ENCODE measurements at places on chromosomes 4 and X. TPM values are rescaled to one million over a fixed set of nuclear protein-coding genes. Genes with fewer than 3 reads are reported as not detected.

DNA sequence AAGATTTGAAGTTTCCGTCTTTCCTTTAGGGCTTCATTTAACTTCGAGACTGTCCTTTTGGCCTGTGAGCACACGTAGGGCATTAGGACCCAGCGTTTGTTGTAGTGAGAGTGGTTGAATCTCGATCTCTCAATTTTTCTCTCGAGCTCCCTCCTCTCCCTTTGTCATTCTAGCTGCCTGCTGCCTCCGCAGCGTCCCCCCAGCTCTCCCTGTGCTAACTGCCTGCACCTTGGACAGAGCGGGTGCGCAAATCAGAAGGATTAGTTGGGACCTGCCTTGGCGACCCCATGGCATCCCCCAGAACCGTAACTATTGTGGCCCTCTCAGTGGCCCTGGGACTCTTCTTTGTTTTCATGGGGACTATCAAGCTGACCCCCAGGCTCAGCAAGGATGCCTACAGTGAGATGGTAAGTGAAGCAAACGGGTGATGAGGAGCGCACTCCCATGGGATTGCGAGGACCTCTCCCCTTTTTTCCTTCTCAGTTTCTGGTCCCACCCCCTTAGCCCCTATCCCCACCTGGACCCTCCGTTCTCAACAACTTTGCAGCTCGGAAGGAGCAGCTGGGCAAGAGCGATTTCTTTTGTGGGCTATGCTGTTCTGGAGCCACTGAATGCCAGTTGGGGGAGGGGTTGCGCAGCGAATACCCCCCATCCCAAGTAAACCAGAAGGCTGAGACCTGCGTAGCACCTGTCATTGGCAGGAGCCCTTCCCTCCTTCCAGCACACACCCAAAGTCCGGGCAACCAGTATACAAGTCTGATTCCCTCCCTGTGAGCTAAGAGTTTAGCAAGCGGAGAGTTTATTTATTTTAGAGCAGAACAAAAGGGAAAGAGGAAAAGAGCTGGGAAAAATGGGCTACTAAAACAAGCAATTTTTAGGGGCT is at the start of gene TMEM35A:
Gene TMEM35A, plus strand, starts transcription at position 164 of the 883 bp plus-strand sequence. Its CDS starts 124 bp downstream, at position 288.
- DNase-seq, result no peak

DNA sequence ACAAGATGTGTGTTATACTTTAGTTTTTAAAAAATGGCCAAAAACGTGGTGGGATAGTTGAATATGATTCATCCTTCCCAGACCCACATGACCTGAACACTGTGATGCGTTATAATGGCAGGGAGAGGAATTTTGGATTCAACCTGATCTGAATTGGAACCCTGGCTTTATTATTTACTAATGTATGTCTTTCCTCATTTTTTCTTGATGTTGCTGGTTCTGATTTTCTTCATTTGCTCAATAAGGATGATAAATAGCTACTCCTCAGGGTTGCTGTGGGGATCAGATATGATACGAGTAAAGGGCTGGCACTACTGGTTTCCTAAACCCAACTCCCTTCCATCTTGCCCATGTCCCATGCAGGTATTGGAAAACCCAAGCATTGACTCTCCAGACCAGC is 24.2 kb upstream of the ACSL1 start:
- no peak for DNase-seq

Gene RRH
- 0.42 TPM for total RNA-seq

Gene PNMA3
- not detected for total RNA-seq

DNA sequence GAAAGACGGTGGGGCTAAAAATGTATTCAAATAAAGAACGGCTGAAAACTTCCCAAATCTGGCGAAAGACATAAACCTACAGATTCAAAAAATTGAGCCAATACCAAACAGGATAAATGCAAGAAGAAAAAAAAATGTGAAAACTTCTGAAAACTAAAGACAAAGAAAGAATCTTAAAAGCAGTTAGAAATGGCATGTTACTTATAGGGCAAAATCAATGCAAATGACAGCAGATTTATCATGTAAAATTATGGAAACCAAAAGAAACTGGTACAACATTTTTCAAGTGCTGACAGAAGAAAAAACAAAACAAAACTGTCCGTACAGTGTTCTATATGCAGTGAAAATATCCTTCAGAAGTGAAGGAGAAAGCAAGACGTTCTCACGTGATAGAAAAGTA is 239.0 kb downstream of the PDGFC start:
- DNase-seq, result no peak

Gene CCDC120
- total RNA-seq, result 13.5 TPM

GRCh38 chrX:133527415-133527814 is 112.1 kb upstream of the GPC4 start:
- DNase-seq, result no peak

Gene TMSB15C
- not detected for total RNA-seq

Gene PARM1
- 11.7 TPM for total RNA-seq

DNA sequence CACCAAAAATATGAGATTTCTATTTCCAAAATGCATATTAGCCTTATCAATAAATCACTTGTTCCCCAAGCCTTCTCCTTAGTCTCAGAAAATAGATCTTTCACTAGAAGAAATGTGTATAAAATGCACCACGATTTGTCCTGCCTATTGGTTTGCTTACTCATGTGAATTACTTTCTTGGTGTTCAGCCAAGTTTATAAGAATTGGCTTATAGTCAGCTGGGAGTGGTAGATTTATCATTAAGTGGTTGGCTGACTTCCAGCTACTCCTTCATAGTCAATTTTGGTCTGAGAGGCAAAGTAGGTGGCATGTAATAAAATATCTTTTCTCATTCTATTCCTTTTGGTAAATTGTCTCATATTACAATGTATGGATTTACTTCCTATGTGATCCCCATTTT is 1.3 kb downstream of the SULT1E1 start:
- no peak for DNase-seq

DNA sequence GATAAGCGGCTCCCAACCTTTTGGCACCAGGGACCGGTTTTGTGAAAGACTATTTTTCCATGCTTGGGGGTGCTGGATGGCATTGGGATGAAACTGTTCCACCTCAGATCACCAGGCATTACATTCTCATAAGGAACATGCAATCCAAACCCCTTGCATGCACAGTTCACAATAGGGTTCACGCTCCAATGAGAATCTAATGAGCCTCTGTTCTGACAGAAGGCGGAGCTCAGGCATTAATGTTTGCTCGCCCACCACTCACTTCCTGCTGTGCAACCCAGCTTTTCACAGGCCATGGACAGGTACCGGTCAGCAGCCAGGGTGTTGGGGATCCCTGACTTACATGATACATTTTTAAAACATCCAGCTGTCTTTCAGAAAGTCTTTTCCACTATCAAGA is 187.3 kb downstream of the SLC39A8 start:
- DNase-seq, result no peak

DNA sequence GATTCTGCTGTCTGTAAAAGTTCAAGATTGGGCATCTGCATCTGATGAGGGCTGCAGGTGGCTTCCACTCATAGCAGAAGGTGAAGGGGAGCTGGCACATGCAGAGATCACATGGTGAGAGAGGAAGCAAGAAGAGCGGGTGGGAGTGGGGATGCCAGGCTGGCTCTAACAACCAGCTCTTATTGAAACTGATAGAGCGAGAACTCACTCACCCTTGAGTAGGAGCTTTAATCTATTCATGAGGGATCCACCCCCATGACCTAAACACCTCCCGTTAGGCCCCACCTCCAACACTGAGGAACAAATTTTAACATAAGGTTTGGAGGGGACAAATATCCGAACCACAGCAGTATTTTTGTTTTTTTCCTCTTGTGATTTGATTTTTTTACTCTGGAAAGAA is 45.8 kb downstream of the PHOX2B start:
- DNase-seq, result no peak

GRCh38 chrX:49915361-49916222 is 6.8 kb upstream of the CLCN5 start:
- peak; percentile 40 for DNase-seq

DNA sequence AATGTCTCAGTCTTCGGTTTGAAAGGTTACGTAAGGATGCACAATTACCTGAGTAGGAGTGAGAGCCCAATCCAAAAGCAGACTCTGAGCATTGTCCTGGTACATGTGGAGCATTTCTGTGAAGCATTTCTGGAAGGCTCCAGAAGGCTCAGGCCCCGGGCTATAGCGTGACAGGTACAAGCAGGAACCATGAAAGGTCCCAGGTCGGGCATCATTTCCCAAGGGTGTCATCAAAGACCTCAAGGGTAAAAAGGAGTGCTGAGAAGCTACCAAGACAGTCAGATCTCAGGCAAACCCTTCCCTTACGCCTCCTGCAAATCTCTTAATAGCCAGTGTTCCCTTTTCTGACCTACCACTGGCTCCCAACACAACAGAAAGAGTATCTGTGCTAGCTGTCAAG is 30.8 kb downstream of the GPC4 start:
- no peak for DNase-seq

GRCh38 chr4:138976526-138976925 is 39.1 kb upstream of the NOCT start:
- no peak for DNase-seq

GRCh38 chrX:49191574-49192011 is 5.4 kb upstream of the PRICKLE3 start:
- no peak for DNase-seq

GRCh38 chr4:32574803-32575202 is 1854.6 kb downstream of the PCDH7 start:
- no peak for DNase-seq

DNA sequence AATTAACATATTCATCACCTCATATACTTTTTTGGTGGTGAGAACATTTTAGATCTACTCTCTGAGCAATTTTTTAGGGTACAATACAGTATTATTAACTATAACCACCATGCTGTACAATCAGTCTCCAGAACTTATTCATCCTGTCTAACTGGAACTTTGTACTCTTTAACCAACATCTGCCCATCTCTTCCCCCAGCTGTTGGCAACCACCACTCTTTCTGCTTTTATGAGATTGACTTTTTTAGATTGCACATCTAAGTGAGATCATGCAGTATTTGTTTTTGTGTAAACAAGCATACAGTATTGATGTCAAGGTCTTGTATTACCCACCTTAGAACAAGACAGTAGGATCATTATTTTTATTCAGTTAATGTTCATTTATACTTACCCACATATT is 516.8 kb downstream of the RPA4 start:
- no peak for DNase-seq

Gene FGFBP1
- 8.7 TPM for total RNA-seq

Gene SPANXN4
- not detected for total RNA-seq

DNA sequence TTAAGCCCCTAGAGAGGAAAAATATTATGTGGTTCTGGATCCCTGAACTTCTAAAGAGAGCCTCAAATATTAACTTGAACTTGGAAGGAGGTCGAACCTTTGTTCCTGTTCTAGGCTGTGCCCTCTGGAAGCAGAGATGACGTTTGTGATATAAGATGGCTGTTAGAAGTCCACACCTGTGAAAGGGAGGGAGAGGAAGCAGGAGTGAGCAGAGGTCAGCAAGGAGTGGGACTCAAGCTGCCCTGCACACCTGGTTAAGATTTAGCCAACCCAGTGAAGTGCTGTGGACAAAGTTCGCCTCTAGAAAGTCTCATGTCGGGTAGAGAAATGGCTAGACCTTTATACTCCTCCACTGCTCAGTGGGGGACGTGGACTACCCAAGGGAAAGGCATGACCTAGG is 566.2 kb downstream of the MID1IP1 start:
- DNase-seq, result no peak

GRCh38 chr4:155005395-155006090 is 202.9 kb upstream of the NPY2R start:
- peak; percentile 15 for DNase-seq

DNA sequence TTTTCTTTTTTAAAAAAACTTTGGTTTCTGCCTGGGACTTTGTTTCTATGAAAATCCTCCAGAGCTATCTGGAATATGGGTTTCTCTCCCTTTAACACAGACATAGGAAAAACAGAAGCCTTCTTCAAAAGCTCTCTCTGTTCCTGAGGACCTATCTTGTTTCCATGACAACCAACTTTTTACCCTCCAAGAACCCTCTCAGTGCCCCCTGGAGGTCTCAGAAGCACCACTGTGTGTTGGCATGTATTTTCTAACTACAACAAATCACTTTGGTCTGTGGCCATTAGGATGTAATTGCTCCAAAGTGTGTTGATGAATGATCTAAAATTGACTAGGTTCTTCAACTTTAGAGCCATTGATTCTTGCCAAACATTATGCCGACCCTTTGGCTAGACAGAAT is 1331.6 kb downstream of the ADGRL3 start:
- no peak for DNase-seq

- DNase-seq, result no peak
Measured at GRCh38 chrX:133859860-133860259, 125.5 kb downstream of the GPC3 start.

Gene S100P
- 4.1 TPM for total RNA-seq

DNA sequence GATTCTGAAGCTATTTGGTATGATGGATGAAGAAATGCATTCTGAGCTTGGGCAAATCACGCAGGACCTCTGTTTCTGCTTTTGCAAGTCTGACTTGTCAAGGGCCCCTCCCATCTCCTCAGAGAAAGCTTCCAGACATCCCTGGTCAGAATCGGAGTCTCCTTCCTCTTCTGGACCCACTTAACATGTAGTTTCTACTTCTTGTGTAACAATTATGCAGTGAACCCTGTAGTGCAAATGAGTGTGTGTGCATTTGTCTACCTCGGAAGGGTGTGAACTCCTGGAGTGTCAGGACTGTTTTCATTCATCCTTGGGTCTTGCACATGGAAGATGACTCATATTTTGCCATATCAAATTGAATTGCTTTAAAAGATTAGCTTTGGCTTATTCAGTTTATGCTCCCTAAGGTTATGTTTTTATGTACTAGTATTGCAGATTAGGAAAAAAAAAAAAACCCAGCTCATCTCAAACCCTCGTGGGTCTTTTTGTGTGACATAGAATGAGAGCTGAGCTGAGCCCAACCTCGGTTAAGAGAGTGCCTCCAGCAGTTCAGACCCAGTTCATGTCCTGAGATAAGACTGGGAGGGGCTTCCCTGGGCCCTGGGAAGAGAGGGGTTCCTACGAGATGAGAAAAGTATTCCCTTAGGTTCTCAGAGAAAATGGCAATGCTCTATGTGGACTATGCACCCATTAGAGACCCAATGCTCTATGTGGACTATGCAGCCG is 61.1 kb upstream of the RPL34 start:
- no peak for DNase-seq

GRCh38 chr4:96025011-96025410 is 185.1 kb downstream of the PDHA2 start:
- DNase-seq, result no peak

GRCh38 chr4:41361794-41362526 is 105.2 kb downstream of the UCHL1 start:
- no peak for DNase-seq

Gene SLC10A4
- total RNA-seq, result 8.4 TPM

DNA sequence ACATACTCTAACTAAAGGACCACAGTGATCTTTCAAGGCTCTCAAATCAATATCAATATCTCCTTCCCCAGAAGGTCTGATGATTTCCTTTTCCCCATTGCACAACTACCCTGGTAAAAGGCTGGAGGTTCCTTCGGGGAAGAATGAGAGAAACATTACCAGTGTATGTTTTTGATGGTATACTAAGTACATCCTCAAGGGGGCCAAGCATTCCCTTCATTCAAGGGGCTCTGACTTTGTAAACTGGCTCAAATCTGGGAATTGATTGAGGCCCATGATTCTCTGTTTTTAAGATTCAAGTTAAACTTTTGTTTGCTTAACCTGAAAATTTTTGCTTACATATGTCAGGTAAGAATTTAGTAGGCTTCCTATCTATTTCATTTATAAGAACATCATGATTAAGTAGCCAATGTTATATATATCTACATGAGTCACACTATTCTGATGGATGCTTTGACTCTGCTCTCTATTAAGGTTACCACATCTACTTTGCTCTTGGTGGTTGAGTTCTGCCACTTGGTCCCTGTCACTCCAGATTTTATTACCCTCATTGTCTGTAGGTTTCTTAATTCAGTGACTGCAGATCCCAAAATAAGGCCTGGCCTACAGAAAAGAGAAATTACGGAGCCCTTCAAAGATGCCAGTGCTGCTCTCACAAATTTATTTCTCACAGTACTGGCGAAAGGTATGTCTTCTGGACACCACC is 16.4 kb upstream of the GUCY1B1 start:
- DNase-seq, result no peak

Gene STK32B
- not detected for total RNA-seq

Gene PHOX2B
- not detected for total RNA-seq

Gene ELOVL6
- 38.7 TPM for total RNA-seq
